Right renal pelvis (tissue), 4 donors: ENCODE measurements at places on chromosomes 1 and 21.

DNA sequence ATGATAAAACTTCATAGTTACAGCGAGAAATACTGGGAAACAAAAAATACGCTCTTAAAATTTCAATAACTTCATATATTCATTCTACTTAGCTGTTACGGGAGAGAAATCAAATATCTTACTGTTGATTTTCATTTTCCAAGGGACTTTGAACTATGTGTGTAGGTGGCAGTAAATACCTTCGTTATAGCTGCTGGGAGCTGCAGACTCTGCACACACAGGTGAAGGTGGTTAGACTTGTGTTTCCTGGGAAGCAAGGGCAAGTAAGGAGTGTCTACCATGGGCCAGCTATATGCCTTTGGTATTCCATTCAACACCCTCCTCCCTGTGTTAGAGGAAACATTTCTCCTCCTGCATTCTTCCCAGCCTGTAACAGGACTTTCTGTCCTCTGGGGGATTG, 51.4 kb upstream of the DIRAS3 start:
- DNase-seq: no peak

- no peak for DNase-seq
Observed at GRCh38 chr1:53294567-53294966, 33.3 kb downstream of the LRP8 start.

GRCh38 chr1:4973341-4973740, 318.9 kb downstream of the AJAP1 start:
- DNase-seq: no peak

DNA sequence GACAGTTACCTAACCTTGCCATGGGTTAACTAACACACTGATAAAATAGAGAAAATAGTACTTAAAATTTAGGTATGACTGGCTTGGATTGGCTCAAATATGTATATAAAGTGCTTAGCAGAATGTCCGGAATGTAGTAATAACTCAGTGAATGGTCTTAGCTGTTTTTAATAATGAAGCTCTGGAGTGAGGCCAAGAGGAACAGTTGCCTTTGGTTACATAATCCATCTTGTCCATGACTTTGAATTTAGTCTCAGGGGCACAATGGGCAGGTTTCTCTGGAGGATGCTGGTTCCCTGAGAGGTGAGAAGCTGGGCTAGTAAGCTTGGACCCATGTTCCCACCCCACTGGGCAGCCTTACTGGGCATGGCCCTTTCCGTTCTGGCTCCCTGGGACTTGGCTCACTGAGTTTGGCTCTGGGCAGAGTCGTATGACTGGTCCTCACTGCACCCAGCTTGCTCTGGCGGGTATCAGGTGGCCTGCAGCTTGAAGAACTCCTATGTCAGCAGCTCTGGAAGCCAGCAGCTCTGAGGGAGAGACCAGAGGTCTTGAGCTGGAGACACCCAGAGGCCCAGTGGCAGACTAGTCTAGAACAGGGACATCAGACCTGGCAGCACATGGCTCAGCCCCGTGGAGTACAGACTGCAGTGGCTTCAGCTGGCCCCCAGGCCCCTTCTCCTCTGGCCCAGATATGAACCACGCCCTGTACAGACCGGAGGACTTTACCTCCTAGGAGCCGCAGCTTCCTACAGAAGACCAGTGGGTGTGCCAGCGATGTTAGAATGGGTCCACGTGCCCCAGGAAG, 40.4 kb downstream of the TENT5C start:
- DNase-seq: no peak

DNA sequence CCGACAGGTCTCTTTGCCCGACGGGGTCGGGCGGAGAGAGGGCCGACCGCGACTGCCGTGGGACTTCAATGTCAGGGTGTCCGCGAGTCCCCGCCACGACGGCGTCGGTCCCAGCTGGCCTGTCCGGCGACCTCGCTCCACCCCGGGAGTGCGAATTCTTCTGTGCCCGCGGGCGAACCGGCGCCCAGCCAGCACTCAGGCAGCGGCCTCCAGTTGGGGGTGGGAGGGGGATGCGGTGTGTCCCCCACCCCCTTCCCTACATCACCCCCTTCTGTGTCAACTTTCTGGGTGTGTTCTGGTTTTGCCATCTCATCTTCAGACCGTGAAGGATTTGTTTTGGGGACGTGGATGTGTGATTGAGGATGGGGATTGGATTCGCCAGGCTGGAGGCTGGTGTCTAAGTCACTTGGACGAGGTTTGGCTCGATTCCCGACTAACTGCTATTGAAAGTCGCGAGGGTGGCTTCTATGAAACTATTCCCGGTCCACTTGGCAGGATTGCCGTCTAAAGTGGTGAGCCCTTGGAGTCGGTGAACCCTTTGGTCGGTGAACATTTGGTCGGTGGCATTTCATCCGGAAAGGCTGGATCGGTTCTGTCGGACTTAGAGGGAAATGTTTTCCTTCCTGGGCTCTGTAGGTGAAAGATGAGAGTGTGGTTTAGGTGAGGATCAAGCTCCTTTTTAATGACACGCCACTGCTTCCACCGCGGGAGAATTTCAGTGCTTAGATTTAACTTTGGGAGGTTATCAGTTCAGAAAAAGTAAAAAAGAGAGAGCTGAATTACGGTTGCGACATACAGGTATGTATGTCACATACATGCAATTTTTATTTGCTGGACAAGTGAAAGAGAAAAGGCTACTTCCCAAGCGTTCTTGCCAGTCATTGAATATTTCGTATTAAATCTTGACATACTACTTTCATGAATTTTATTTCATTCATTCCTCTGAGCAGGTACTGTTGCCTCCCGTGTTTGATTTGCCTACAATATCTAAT, 771 bp downstream of the ABCD3 start:
- DNase-seq: peak; percentile 20

DNA sequence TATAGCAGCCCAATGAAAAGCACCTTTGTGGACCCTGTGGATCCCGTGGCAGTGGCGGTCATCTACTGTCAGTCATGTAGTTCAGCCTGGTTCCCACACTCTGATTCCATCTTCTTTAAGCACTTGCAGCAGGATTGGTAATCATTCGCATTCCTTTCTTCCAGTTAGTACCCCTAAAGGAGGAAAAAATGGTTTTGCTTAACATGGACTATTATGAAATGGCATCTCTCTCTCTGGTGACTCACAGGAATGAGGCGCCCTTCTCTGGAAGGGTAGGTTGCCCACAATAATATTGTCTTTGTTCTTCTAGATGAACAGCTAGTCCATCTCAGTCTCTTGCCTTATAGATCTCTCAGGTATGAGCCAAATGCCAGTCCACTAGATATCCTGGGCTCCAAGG, 127.9 kb upstream of the MROH9 start:
- no peak for DNase-seq
